Cardiac muscle cell (in vitro differentiated cells and primary cell): ENCODE measurements at places on chromosomes 1 and 21. TPM values are rescaled to one million over a fixed set of nuclear protein-coding genes. Genes with fewer than 3 reads are reported as not detected.

Gene CFAP57
- total RNA-seq: 0.11 TPM in 1 of 2 replicates, not detected in the other

Gene ZNF593
- 34.5 and 47.8 TPM in 2 replicates for total RNA-seq

Gene TFF2
- not detected in 2 replicates for total RNA-seq

Gene TNFRSF25
- 24.4 and 31.4 TPM in 2 replicates for total RNA-seq

Gene TNNI3K
- 4.4 and 6.6 TPM in 2 replicates for total RNA-seq

Gene SDC3
- 87.1 and 89.2 TPM in 2 replicates for total RNA-seq

Gene TEDDM1
- not detected in 2 replicates for total RNA-seq

Gene PROX1
- 12.8 and 28.7 TPM in 2 replicates for total RNA-seq

Gene TRNAU1AP
- total RNA-seq: 26.0 and 26.1 TPM in 2 replicates

Gene RGS18
- not detected in 2 replicates for total RNA-seq

Gene EPHB2
- total RNA-seq: 58.2 and 96.3 TPM in 2 replicates

Gene ASCL5
- 0.18 and 0.88 TPM in 2 replicates for total RNA-seq

Gene LAD1
- 8.4 and 12.6 TPM in 2 replicates for total RNA-seq

Gene SYDE2
- total RNA-seq: 22.2 and 47.5 TPM in 2 replicates

Gene SH2D1B
- 0.06 TPM in 1 of 2 replicates, not detected in the other for total RNA-seq

Gene TDRD5
- 0.21 TPM in 1 of 2 replicates, not detected in the other for total RNA-seq

Gene CCDC27
- 0.09 TPM in 1 of 2 replicates, not detected in the other for total RNA-seq

Gene TCP10L
- total RNA-seq: 1.5 and 1.8 TPM in 2 replicates

Gene ESRRG
- 47.1 and 62.2 TPM in 2 replicates for total RNA-seq

Gene CDCA8
- 4.4 and 30.8 TPM in 2 replicates for total RNA-seq

Gene TRIM33
- total RNA-seq: 28.8 and 40.8 TPM in 2 replicates

Gene VWA5B1
- 0.27 and 0.39 TPM in 2 replicates for total RNA-seq

Gene ZNF593OS
- total RNA-seq: not detected in 2 replicates

Gene IQGAP3
- 4.2 and 31.8 TPM in 2 replicates for total RNA-seq

Gene USH2A
- total RNA-seq: 0.24 and 0.25 TPM in 2 replicates

Gene MXRA8
- 50.4 and 90.1 TPM in 2 replicates for total RNA-seq

Gene KCNE1
- 0.42 and 2.3 TPM in 2 replicates for total RNA-seq

Gene RSPO1
- 0.71 and 1.1 TPM in 2 replicates for total RNA-seq

Gene GUCA2A
- not detected in 2 replicates for total RNA-seq

Gene PCSK9
- 1.3 TPM in 2 replicates for total RNA-seq

Gene FCRL1
- total RNA-seq: not detected in 2 replicates

Gene NDC1
- total RNA-seq: 18.1 and 20.5 TPM in 2 replicates

Gene LCE4A
- not detected in 2 replicates for total RNA-seq

Gene CCDC30
- total RNA-seq: 1.8 and 3.2 TPM in 2 replicates

Gene CNIH3
- total RNA-seq: 3.2 and 3.7 TPM in 2 replicates

Gene PIGR
- total RNA-seq: not detected in 2 replicates

Gene GPR153
- 22.7 and 32.7 TPM in 2 replicates for total RNA-seq

Gene GBP4
- 1.4 and 5.5 TPM in 2 replicates for total RNA-seq

Gene ADGRB2
- 203 and 309 TPM in 2 replicates for total RNA-seq

Gene NKAIN1
- total RNA-seq: 1.7 and 1.9 TPM in 2 replicates

Gene KRTAP13-2
- not detected in 2 replicates for total RNA-seq

Gene RBBP5
- total RNA-seq: 8.1 and 12.4 TPM in 2 replicates
